Stimulated activated CD8-positive, alpha-beta memory T cell treated with anti-CD3 and anti-CD28 coated beads, Interleukin-15, amount 100 ng/mL, for 24 hours (primary cell): ENCODE measurements at places on chromosomes 7 and 10.

- peak; percentile 21 for DNase-seq
Observed at GRCh38 chr7:149071641-149072437, 18.7 kb downstream of the ZNF786 start.

DNA sequence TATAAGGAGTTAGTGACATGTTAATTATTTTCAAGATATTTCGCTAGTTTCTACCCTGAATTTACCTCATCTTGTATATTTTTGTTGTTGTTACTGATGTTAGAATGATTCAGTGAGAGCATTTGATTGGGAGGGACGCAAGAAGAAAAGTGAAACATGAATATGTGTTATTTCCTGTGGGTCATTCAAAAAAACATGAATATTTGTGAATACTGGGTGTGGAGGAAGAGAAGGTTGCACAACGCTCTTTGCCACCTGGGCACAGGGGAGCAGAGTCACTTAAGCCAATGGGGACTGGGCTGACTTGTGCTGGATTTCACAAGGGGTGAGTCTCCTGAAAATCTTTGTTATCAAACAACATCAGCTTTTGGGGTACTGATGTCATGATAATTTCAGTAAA is 39.5 kb downstream of the AGK start:
- no peak for DNase-seq

GRCh38 chr10:66862687-66863258 is 63.1 kb upstream of the LRRTM3 start:
- no peak for DNase-seq

GRCh38 chr10:123485341-123485960 is 180.7 kb upstream of the GPR26 start:
- no peak for DNase-seq

GRCh38 chr7:101671371-101672356 is 42.6 kb upstream of the MYL10 start:
- no peak for DNase-seq

GRCh38 chr7:21370283-21370982 is 57.5 kb upstream of the SP4 start:
- DNase-seq = no peak

- DNase-seq = no peak
Observed at GRCh38 chr7:138157702-138158101, 81.4 kb downstream of the AKR1D1 start.

- no peak for DNase-seq
Observed at GRCh38 chr10:4051011-4051640, 266.1 kb upstream of the KLF6 start.

DNA sequence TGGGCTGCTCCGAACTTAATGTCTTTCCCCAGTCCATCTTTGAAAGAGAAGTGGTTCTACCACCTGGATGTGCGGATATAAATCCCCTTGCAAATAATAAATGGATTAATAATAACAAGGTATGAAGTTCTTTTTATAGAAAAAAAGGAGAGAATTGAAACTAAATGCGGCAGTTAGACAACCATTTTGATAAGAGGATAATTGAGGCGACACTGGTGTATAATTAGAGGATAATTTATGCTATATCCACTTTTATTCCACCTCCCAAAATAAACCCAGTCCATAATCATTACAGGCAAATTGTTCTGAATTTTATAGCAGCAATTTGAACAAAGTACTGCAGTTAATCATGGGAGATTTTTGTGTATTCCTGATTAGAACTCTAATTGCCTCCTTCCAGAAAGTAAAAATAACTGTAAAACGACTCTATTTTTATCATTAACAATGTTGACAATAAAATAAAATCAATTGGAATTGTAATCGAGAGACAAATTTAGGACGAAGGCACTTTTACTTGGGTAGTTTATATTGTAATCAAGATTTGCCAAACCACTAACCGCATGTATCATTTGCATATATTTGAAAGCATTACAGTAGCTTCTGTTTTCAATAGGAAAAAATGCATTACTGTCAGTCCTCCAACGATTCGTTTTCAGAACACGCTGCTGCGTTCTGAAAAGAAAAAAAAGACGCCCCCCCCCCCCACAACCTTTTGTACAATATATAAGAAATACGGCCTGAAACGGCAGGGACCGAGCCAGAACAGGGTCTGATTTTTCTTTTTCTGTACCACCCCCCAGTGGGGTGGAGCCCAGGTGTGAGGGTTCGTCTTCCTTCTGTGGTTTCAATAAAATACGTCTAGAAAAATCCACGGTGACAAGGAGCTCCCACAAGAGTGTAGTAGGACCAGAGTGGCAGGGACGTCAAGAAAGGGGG is 838 bp upstream of the DLX6 start:
- DNase-seq = no peak

DNA sequence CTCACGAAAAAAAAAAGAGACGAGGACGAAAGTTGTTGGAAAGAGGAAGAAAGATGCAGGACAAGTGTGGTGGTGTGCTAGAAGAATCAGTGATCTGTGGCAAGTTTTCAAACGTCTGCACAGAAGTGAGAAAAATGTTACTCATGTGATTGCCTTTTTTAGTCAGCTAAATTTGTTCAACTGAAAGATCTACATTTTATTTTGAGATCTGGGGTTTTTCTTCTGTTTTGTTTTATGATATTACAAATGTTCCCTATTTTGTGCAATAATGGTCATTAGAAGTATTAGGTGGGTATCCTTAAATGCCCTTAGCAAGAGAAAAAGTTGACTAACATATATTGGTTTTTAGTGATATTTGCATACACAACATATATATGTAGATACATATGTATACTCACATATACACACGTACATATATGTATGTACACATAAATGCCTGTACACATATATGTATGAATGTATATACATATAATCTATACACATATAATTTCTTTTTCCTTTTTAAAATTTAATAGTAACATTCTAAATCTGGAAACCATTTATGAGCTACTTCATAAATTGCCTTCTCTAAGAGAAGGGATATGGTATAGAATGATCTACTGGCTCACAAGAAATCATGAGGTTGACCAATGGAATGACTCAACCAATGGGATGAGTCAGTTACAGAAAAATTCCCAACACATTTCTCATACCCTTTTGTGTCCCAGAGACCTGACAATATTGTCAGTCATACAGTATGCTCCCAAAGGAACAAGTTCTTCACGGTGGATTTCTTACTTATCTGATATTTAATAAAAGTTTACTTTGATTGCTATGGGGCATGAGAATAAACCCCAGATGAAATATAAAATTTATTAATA is 38.4 kb downstream of the SLC39A12 start:
- no peak for DNase-seq

DNA sequence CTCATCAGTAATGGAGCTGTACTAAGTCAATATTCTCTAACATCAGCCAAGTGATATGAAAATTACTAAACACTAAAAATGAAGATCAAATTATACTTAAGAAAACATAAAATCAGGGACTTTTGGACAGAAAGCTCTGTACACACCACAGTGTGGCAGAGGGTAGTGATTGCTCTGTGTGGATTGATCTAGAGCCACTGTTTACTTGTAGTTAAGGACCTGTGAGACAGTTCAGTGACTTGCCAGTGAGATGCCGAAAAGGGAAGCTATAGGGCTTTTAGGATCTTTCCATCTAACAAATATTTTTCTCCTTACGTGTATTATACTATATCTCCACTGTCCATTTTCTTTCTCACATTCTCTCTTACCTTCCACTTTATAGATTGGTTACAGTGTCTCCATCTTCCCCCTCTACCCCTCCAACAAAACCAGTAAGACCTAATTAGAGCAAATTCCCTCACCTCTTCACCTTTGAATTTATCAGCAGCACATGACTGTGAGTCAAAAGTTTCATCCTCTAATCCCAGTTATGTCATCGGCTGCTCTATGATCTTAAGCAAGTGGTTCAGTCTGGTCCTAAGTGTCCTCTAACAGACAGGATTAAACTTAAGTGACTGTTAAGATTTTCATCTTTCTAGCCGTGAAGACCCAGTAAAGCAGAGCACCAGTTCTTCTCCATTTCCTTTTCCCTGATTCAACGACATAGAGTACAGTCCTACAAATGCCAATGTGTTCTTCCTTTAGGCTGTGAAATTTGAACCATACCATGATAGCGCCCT is 6.9 kb downstream of the PIK3CG start:
- no peak for DNase-seq

DNA sequence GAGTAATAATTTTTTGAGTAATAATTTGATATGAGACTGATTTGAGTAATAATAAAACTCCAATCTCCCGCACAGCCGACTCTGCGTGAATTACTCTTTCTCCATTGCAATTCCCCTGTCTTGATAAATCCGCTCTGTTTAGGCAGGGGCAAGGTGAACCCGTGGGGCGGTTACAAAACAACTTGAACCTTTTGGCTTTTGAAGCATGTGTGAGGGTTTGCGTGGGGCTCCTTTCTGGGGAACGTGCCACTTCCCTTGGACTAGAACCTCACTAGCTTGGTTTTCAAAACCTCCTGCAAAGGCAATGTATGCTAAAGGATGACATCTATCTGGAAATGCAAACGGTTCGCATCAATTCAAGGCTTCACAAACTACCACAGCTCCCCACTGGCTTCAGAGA is 1.5 kb downstream of the CRPPA start:
- no peak for DNase-seq

GRCh38 chr10:107653832-107654287 is 489.4 kb upstream of the SORCS1 start:
- no peak for DNase-seq
